Forelimb muscle (tissue), 1 donor: ENCODE measurements at places on chromosomes 6 and 20. TPM values are rescaled to one million over a fixed set of nuclear protein-coding genes. Genes with fewer than 3 reads are reported as not detected.

The SCP2D1 gene
- polyA plus RNA-seq, result not detected

GRCh38 chr6:26336355-26337198 is 28.4 kb upstream of the BTN3A2 start:
- no peak for DNase-seq

GRCh38 chr6:143062551-143062950 is 1.9 kb downstream of the AIG1 start:
- DNase-seq, result no peak

- no peak for DNase-seq
Observed at GRCh38 chr20:51622004-51622874, 79.7 kb upstream of the NFATC2 start.

- no peak for DNase-seq
Observed at GRCh38 chr6:29955783-29956182, 13.5 kb downstream of the HLA-A start.

The DUSP22 gene
- 24.2 TPM for polyA plus RNA-seq

GRCh38 chr6:39587080-39587479 is 138.1 kb downstream of the KIF6 start:
- no peak for DNase-seq

The RSPH3 gene
- 2.9 TPM for polyA plus RNA-seq

DNA sequence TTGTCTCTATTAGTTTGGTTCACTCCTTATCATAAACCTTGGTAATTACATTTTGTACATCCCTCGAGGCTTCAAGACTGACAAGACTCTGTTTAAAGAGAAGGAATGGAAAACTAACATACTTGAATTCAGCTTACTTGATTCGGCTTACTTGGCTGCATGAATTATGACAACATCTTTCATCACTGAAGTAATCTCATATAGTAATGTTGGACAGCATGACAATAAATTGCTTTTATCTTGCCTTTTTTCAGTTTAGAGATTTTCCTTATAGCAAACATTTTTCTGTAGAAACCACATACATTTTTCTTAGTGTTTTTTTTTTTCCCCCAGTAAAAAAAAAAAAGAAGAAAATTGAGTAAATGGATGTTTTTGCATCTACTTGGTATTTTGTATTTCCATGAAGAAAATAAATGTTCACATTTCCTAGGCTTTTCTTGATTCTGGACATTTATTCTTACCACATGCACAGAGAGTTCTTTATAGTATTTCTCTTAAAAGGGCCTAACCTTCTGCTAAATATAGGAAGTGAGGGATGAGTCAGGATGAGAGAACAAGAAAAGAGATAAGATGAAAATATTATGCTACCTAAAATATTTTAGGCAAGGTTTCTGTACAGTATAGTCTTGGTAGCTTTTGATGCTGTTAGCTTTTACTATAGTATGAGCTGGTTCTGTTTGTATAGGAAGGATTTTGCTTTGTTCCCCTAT is 101.0 kb upstream of the HDGFL1 start:
- DNase-seq, result no peak

DNA sequence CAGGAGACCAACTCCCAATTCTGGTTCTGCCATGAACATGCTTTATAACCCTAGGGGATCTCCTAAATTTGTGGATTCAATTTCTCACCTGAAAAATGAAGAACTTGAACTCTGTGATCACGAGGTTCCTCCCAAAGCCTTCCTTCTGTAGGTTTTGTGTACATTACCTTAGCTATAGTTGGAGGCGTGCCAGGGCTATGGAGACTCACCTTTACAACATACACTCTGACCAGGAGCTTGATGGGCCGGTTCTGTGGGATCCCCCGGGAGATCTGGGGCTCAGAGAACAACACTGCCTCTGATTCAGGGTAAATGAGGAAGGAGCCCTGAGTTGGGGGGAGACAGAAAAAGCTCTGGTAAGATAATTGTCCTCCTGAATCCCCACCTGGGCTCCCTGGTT is 34.1 kb downstream of the ERGIC3 start:
- DNase-seq, result no peak

DNA sequence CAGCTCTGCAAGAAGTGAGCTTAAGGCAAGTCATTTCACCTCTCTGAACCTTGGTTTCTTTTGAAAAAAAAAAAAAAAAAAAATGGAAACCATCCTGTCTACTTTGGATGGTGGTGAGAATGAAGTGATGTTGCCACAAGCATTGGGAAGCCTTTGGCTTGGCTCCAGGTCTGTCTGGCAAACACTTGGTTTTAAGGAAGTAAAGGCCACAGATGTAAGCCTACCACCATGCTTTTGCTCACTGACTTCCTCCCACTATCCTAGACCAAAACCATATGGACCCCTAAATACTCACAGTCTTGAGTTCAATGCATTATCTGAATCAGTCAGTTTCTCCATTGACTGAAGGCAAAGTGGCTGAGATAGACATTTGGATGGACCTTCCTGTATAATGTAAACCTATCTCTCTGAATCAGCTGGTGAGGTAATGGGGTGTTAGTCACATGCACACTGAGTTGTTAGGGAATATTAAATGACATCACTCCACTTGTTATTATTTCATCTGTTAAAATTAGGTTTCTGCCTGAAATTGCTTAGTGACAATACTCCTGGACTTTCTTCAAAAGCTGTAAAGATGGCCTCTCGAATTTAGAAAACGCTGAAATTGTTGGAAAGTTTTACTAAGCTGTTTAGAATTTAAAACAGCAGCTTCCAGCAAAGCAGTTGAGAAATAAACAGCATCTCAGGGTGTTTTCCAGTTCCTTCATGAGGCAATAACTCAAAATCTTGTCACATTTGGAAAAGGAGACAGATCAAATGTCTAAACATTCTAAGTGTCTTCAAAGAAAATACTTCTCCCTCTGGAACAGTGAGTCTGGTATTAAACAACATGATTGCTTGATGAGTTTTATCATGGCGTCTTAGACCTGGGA is 833.5 kb downstream of the DHX35 start:
- DNase-seq, result no peak

The VAPB gene
- 54.6 TPM for polyA plus RNA-seq

DNA sequence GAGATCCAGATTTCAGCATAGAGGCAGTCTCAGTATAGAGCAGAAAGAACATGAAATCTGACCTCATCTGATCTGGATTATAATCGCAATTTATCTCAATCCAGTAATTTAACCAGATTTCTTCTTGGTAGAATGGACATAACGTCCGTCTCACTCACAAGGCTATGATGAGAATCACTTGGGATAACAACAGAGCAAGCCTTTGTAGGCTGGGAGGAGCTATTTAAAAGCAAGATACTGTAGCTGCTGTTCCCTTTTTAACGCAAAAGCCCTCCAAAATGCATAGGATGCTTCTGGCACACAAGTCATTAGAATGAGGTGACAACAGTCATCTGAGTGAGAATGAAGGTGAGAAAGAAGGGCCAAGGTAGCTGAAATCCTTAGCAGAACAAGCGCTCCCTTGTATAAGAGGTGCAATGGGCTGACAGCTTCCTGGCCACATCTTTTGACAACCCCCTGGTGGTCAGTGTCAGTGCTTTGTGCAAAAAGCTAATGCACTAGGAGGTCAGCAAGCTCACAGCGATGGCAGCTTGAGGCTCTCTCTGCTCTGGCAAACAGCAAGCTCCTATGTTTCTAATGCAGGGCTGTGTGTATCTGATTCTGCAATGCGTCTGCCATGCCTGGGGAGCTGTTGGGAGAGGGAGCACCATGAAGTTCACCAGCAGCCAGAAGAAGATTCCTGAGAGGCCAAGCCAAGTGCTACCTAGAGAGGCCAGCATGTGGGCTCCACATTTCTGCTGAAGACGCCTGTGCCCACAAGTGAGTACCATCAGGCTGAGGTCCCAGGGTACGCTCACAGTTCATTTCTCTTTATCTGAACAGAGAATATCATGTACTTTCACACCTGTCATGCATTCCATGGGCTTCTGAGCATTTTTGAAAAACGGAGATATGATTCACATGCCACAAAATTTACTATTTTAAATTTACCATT is 16.2 kb downstream of the METTL24 start:
- DNase-seq, result no peak

GRCh38 chr6:153092082-153093013 is 38.7 kb downstream of the RGS17 start:
- no peak for DNase-seq

DNA sequence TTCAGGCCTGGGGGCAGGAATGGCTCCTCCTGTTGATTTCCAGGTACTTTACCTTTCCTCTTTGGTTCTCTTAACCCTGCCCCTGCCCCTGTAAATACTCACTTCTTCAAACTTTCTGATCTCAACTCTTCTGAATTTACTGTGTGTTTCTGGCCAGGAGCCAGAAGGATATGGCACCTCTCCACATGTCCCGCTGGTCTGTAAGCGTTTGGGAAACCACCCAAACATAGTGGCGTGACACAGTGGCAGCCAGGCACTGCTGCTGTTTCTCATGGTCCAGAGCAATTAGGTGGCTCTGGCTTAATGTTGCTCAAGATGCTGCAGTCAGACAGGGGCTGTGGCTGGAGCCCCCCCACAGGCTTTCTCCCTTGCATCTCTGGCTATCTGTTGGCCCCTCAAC is 374.5 kb downstream of the RNGTT start:
- no peak for DNase-seq

DNA sequence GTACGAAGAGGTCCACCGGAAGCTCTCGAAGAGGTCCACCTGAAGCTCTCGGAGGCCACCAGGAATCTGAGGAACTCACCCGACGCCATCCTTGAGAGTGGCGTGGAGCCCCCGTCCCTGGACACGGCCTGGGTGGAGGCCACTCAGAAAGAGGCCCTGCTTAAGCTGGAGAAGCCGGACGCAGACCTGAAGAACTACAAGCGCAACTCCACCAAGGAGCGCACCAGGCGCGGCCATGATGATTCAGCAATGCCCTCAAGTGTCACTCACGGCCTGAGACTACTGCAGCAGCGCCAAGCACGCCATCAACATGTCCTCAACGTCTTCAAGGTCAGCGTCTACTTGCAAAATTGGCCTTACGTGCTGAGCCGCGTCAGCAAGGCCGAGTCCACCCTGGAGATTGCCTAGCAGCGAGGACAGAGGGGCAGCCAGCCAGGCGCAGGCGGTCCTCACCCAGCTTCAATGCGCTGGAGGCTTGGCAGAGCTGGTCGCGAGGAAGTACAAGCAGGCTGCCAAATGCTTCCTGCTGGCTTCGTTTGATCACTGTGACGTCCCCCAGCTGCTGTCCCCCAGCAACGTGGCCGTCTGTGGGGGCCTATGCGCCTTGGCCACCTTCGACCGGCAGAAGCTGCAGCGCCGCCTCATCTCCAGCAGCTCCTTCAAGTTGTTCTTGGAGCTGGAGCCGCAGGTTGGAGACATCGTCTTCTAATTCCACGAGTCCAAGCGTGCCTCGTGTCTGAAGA is 7.7 kb upstream of the GJA10 start:
- DNase-seq, result no peak

DNA sequence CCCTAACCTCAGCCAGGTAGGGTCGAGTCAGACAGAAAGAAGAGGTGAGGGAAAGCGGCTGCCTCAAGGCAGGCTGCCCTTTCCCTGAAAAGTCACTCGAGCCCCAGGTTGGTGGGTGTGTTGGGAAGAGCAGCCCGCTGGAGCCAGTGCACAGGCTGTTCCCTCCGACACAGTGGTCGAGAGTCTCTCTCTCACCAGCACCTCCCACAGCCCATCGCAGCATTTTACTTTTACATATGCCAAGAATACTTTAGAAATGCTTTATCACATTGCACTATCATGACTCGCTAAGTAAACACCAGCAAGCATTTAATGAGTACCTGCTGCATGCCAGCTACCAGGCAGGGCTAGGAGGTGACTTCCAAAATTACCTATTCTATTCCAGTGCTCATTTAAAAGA is 1.7 kb downstream of the PRPH2 start:
- DNase-seq, result no peak

- DNase-seq, result no peak
Observed at GRCh38 chr6:95569560-95569959, 7.8 kb upstream of the MANEA start.

DNA sequence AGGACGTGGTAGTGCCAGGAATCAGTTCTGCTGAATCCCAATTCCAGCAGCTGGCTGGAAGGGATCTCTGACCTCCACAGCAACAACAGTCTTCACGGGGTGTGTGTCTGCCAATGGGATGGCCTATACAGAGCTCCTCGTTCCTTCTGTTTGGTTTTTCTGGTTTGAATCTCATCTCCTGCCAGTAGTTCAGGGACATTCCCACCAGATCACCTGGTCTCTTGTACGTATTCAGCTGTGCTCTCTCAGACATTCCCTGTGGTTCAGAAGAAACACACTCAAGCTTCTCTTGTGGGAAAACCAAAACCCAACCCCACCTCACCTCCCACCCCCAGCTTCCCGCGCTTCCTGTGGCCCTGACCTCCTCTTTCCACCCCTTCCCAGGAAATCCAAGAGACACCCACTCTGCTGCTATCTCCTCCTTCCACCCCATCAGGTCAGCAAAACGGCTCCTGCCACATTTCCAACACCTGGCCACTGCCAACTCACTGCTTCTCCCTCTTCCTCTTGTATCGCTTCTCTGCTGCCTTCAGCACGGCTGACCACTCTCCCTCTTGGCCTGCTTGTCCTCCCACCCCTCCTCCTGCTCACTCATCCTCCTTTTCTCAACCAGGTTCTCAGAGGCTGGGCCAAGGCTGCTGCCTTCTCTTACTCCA is 63.3 kb upstream of the PTGIS start:
- DNase-seq, result no peak

DNA sequence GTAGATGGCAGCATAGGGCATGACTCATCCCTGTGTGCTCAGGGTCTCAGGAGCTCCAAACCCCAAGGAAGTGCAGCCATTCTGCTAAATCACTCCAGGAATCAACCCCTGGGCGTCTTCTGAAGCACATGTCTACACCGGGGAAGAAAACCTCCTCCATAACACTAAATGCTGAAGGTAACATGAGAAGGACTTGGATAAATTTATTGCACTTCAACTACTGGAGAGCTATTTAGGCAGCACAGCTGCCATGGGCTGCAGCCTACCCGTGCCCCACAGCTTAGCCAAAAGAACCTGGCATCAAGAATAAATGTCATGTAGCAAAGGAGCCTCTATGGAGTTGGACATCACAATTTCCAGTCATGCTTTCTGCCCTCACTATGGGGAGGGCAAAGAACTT is 152.4 kb upstream of the PROKR2 start:
- DNase-seq, result no peak

DNA sequence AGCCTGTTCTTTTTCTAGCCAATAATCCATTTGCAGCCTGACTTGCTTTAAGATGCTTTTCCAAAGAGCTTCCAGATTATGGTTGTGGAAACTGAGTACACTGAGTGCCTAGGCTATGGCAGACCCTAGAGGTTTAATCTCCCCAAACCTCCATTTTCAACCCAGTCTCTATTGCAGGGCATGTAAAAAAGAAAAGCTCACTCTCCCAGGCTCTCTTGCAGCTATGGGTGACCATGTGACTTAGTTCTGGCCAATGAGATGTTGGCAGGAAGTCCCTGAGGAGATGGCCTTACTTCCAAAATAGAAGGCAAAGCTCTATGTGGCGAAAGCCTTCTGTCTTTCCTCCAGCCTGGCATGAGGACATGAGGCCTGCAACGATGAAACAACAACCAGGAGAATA is 3.8 kb downstream of the PDRG1 start:
- DNase-seq, result no peak

GRCh38 chr6:170172392-170172791 is 118.5 kb downstream of the DLL1 start:
- no peak for DNase-seq

DNA sequence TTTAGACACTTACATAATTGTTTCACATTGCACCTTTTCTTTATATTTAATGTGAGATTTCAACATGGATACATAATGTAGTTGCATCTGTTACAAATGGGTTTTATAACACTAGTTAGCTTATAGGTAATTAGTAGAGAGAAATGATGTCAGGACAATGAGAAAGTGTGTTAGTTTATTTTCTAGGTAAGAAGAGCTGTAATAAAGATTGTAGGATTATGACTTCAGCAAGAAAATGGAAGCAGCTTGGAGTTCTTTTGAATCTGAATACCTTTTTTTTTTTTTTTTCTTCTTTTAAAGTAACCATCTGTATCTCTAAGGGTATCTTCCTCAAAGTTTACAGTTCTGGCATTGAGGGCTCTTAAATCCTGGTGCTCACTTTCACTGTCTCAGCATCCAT is 35.3 kb downstream of the CD2AP start:
- no peak for DNase-seq
